ENCODE measurements at places on chromosomes 5 and 9. TPM values are rescaled to one million over a fixed set of nuclear protein-coding genes. Genes with fewer than 3 reads are reported as not detected.

- H3K4me3 ChIP-seq, result no peak overlapping the region
- peaks cover 2% of the 10 kb centered on the region for H3K4me1 ChIP-seq
- DNase-seq, result no peak
- H3K36me3 ChIP-seq, result no peaks in the 10 kb centered on the region
- H3K27me3 ChIP-seq, result no peaks in the 10 kb centered on the region
Measured at GRCh38 chr9:125652233-125652594, 54.8 kb downstream of the MAPKAP1 start.

GRCh38 chr9:127175764-127176163, 53.3 kb upstream of the ANGPTL2 start:
- no peaks in the 10 kb centered on the region for H3K4me1 ChIP-seq
- no peaks in the 10 kb centered on the region for H3K36me3 ChIP-seq
- no peaks in the 10 kb centered on the region for H3K27me3 ChIP-seq
- DNase-seq, result peak; percentile 70

- peaks cover 4% of the 10 kb centered on the region for H3K27me3 ChIP-seq
- no peaks in the 10 kb centered on the region for H3K4me1 ChIP-seq
- H3K4me3 ChIP-seq, result no peak overlapping the region
- no peaks in the 10 kb centered on the region for H3K36me3 ChIP-seq
- DNase-seq, result no peak
- H3K27ac ChIP-seq, result no peak overlapping the region
Measured at GRCh38 chr9:1049641-1050040, 516 bp upstream of the DMRT2 start.

- H3K27ac ChIP-seq, result no peak overlapping the region
- no peaks in the 10 kb centered on the region for H3K4me1 ChIP-seq
- H3K4me3 ChIP-seq, result no peak overlapping the region
Measured at GRCh38 chr9:128150594-128151308, 1.5 kb downstream of the LCN2 start.

GRCh38 chr5:161414037-161414436, 132.5 kb downstream of the GABRB2 start:
- H3K27ac ChIP-seq, result no peak overlapping the region
- no peak for DNase-seq
- no peaks in the 10 kb centered on the region for H3K27me3 ChIP-seq
- H3K36me3 ChIP-seq, result no peaks in the 10 kb centered on the region

GRCh38 chr9:4353236-4353635, 53.4 kb upstream of the GLIS3 start:
- no peaks in the 10 kb centered on the region for H3K27me3 ChIP-seq
- no peaks in the 10 kb centered on the region for H3K36me3 ChIP-seq
- DNase-seq, result no peak
- H3K4me1 ChIP-seq, result no peaks in the 10 kb centered on the region
- H3K4me3 ChIP-seq, result no peak overlapping the region

GRCh38 chr9:12794101-12794799, 19.4 kb downstream of the LURAP1L start:
- H3K27me3 ChIP-seq, result no peaks in the 10 kb centered on the region
- H3K36me3 ChIP-seq, result no peaks in the 10 kb centered on the region
- no peak overlapping the region for H3K27ac ChIP-seq
- peaks cover 7% of the 10 kb centered on the region for H3K4me1 ChIP-seq
- H3K4me3 ChIP-seq, result no peak overlapping the region
- no peak for DNase-seq

DNA sequence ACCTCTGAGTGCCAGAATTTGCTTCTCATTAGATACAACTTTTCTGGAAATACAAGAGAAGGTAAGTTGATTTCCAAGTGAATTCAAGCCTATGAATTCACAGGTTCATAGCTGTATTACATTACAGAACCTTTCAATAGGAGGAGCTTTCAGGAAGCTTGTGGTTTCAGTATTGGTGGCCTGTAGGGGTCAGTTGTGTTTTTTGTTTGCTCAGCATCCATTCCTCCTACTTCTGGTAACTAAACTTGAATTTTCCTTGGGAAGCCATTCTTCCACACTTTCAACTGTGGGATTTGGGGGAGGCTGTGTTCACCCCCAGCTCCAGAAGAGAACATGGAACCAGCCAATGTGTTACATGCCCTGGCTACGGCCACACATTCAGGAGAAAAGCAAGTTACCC, 5.6 kb upstream of the CYSTM1 start:
- no peak for DNase-seq
- no peaks in the 10 kb centered on the region for H3K36me3 ChIP-seq
- peaks cover 7% of the 10 kb centered on the region for H3K4me1 ChIP-seq
- H3K27me3 ChIP-seq, result no peaks in the 10 kb centered on the region
- H3K27ac ChIP-seq, result no peak overlapping the region

- no peaks in the 10 kb centered on the region for H3K36me3 ChIP-seq
- H3K4me1 ChIP-seq, result peaks cover 10% of the 10 kb centered on the region
- DNase-seq, result no peak
- H3K27ac ChIP-seq, result no peak overlapping the region
- no peak overlapping the region for H3K4me3 ChIP-seq
- no peaks in the 10 kb centered on the region for H3K27me3 ChIP-seq
Measured at GRCh38 chr5:143186623-143187022, 216.9 kb downstream of the NR3C1 start.

GRCh38 chr9:97717866-97718265, 20.7 kb upstream of the XPA start:
- no peaks in the 10 kb centered on the region for H3K4me1 ChIP-seq
- no peak overlapping the region for H3K27ac ChIP-seq
- no peaks in the 10 kb centered on the region for H3K27me3 ChIP-seq
- no peak for DNase-seq

DNA sequence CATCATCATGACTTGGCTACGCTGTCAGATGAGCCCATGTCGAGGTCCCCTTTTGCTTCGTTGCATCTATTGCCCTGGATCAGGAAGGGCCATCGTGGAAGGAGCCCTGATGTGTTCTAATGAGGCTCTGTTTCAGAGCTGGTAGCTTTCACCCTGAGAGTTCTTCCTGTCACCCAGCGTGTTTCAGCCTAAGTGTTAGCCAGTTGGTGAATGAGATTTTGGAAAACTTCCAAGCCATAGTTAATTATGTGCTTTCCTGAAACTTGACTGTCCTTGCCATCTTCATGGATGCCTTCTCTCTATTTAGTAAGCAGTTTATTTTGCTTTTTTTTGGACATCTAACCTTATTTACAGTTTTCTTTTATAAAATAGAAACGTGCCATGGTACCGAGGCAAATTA, 1695.4 kb upstream of the WWC1 start:
- H3K27me3 ChIP-seq, result no peaks in the 10 kb centered on the region
- H3K36me3 ChIP-seq, result no peaks in the 10 kb centered on the region
- no peaks in the 10 kb centered on the region for H3K4me1 ChIP-seq
- H3K4me3 ChIP-seq, result no peak overlapping the region
- DNase-seq, result no peak

STXBP1 gene
- polyA plus RNA-seq, result 20.7 TPM

PGGT1B gene
- 3.9 TPM for polyA plus RNA-seq

TAF11L10 gene
- polyA plus RNA-seq, result not detected

UGT3A2 gene
- not detected for polyA plus RNA-seq

ALG2 gene
- 15.4 TPM for polyA plus RNA-seq

TAF11L5 gene
- not detected for polyA plus RNA-seq

NR2F1-AS1 gene
- 2.8 TPM for polyA plus RNA-seq

CYLC2 gene
- not detected for polyA plus RNA-seq

All from aorta (tissue), 5 donors.